ENCODE measurements at places on chromosomes 3 and 15.

GRCh38 chr3:168476360-168476980 is 380.7 kb upstream of the GOLIM4 start:
- DNase-seq: no peak

- DNase-seq: peak; percentile 83
Observed at GRCh38 chr15:52523192-52523591, 5.5 kb downstream of the MYO5A start.

GRCh38 chr3:140830391-140830790 is 111.2 kb upstream of the SLC25A36 start:
- no peak for DNase-seq

GRCh38 chr3:27176256-27176655 is 192.9 kb downstream of the NEK10 start:
- DNase-seq: no peak

GRCh38 chr3:102189541-102189940 is 245.3 kb upstream of the ZPLD1 start:
- no peak for DNase-seq

- DNase-seq: no peak
Observed at GRCh38 chr3:159788291-159788690, 200.3 kb upstream of the IL12A start.

DNA sequence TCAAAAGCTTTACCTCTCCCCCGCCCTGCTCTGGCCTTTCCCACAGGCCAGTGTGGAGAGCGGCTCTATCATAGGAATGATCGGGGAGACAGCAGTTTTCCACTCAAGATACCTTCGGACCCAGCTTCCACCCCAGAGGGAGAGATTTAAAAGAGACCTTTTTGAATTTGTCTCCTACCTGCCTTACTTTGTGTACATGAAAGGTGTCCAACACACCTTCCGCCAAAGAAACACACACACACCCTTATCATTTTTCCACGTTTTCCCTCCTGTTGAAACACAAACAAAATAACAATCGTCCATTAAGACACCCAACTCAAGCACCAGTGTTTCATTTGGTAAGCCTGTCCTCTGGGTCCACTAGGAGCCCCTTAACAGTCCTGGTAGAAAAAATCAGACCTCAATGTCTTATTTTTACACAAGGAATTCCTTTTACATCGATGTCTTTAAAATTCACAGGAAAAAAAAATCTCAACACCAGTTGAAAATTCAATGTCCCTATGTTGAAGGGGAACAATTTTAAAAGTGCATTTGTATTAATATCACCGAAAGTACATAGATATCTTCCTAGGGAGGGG is 4.0 kb downstream of the HES1 start:
- DNase-seq: no peak

DNA sequence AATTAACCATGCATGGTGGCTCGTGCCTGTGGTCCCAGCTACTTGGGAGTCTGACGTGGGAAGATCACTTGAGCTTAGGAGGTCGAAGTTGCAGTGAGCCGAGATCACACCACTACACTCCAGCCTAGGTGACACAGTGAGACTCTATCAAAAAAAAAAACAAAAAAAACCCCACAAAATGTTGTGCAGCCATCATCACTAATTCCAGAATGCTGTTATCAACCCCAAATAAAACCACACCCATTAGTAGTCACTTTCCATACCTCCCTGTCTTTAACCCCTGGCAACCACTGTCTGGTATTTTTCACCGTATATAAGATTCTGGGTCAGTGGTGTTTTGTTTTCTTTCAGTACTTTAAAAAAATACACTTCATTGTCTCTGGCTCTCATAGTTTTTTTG is 16.6 kb downstream of the HMCES start:
- no peak for DNase-seq

Measured in AG20443 (cell line).